ENCODE measurements at places on chromosomes 3 and 15.

DNA sequence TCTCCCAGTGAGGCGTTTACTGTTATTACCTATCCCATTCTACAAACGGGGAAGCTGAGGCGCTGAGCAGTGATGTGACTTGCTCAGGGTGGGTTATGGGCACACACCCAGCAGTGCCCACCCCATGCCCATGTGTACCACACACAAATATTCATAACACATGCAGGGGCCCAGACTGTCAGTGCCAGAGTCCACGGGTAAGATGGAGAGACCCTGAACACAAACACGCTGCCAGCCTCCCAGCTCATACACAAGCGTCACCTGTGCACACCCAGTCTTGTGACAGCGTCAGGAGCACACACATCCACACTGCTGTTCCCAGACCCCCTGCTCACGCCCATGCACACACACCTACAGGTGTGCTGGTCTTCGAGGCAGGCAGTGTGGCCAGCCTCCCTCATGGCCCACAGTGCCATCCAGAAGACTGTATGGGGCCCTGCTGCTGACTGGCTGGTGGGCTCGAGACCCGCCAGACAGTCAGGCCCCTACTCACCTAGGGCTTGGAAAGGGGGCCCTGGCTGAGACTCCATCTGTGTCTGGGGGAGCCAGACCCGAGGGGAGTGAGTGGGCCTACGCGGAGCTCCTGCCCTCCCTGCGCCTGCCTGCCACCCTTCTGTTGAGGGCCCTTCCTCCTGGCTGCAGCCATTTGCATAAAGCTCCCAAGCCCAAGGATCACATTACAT, 39.4 kb downstream of the DNAJB8 start:
- DNase-seq = no peak

DNA sequence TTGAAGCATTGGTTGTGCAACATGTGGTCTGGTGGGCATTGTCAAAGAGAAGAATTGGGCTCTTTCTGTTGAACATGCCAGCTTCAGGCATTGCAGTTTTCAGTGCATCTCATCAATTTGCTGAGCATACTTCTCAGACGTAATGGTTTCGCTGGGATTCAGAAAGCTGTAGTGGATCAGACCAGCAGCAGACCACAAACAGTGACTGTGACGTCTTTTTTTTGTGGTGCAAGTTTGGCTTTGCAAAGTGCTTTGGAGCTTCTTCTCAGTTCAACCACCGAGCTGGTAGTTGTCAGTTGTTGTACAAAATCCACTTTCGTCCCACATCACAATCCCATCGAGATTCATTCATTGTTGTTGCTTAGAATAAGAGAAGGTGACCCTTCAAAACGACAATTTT, 84.5 kb downstream of the NPAP1 start:
- no peak for DNase-seq

DNA sequence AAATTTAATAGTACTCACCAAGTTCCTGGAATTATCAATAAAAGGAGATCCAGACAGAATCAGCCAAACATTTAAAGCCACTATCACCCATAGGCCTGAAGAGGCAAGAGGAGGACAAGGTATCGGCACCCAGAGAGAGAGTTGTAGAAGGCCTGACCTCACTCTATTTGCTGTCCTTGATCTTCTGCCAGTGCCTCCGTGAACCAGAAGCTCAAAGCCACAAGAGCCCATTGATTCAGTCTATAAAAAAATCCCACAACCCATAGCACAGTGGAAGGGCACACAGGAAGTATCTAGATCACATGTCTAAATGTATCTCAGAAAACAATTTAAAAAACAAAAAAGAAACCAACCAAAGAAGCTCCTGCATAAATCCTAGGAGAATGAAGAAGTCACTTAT, 68.6 kb upstream of the FAM174B start:
- no peak for DNase-seq

- DNase-seq = no peak
Measured at GRCh38 chr15:46856839-46857502, 860.3 kb upstream of the SEMA6D start.

GRCh38 chr3:142624341-142625152, 28.4 kb downstream of the PLS1 start:
- DNase-seq = no peak

GRCh38 chr15:38564557-38565286, at the start of gene RASGRP1:
Gene RASGRP1, minus strand, starts transcription at chr15:38564814. Its CDS starts 186 bp downstream, at chr15:38564628.
- DNase-seq = peak; percentile 70

- no peak for DNase-seq
Measured at GRCh38 chr3:30303770-30304169, 302.6 kb upstream of the TGFBR2 start.

DNA sequence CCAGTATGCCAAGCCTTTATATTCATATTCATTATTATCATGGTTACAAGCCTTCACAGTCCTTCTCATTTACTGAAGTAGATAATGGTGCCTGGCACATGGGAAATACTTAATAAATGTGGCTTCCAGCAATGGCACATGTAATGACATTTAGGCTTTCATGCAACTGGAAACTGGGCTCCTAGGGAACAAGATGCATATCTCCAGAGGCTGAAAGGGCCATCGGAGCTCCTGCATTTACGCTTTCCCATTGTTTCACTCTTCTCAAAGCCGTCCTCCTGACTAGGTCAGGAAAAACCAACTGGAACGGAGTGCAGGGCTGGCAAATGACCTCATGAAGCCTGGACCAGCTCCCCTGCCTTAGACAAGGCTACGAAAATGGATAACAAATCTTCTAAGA, 474.9 kb downstream of the MAGI1 start:
- no peak for DNase-seq

DNA sequence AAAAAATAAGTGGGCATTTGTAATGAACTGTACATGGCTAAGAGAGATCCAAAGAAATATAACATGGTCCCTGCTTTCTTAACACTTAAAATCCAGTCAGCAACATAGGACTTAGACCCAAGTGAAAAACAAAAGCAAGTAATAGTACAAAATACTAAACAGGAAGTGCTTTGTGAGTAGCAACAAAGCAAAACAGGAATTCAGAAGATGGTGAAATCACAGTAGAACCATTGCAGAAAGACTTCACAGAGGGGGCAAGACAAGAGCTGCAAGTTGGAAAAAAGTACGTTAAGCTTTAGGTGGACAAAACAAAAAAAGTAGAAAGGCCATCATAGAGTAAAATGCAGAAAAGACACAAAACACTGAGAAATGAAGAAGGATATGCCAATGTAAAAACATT, 116.0 kb downstream of the TBC1D5 start:
- no peak for DNase-seq

GRCh38 chr3:10411598-10412332, 90.9 kb upstream of the SEC13 start:
- no peak for DNase-seq

DNA sequence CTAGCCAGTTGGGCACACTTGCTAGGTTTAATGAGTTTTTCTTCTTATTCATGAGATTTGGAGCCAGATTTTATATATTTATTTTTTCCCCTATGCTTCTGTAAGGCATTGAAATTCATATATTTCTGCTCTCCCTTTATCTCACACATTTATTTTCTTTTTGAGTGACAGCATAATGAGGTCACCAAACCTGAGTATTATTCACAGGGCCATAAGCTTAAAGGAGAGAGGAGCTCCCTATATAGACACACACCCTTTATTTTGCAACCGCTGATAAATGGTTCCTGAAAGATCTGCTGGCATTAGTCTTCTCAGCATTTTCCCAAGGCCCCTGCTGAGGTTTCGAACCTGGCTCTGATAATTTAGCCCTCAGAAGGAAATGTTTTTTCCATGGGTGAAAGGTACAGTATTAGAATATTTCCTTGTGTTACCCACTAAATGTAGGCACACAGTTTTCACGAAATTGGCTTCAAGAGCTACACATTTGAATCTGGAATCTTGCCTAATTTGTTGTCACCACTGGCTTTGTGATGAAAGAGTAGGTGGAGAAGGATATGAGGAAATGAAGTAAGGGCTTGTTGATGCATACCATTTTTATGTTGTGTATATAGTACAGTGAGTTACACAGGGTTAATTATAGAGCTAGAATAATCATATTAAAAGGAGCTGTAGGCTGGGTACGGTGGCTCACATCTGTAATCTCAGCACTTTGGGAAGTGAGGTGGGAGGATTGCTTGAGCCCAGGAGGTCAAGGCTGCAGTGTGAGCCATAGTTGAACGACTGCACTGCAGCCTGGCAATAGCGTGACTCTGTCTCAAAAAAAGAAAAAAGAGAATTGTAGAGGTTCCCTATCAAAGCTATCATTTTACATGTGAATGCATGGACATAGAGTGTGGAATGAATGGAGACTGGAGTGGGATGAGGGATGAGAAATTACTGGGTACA, 6.5 kb downstream of the KLHL18 start:
- DNase-seq = no peak

DNA sequence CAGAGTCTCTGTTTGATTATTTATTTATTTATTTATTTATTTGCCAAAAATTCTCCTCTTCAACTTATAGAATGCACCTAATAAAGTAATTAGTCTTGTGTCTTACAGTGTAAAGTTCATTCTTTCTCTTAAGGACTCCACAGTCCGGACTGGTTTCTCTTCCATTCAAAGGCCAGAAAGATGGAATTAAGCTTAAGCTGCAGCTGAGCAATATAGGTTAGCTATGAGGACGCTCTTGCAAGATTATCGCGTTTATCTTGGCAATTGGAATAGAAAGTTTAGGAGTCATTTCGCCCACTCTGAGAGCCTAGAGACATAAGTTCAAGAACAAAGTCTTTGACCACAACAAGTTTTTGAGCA, 15.0 kb downstream of the TAGLN3 start:
- no peak for DNase-seq

- DNase-seq = no peak
Measured at GRCh38 chr3:137194301-137194700, 236.5 kb downstream of the IL20RB start.

DNA sequence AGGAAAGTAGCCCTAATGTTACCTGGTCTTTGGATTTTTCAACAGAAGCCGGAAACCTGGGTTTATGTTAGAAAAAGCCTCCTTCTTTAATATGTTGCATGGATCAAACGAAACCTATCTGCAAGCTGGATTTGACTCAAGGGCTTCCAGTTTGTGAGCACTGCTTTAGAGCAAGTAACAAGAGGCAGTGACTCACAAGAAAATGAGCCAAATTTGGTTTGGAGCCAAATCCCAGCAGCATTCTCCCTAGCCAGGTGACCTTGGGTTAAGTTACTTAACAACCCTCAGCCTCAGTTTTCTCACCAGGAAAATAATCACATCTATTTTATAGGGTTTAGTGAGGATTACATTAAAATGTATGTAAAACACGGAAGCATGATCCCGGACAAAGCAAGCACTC, 215.2 kb upstream of the PRICKLE2 start:
- peak; percentile 67 for DNase-seq

GRCh38 chr15:77516786-77517185, 96.1 kb downstream of the HMG20A start:
- DNase-seq = no peak

GRCh38 chr3:56655709-56656108, 27.4 kb downstream of the TASOR start:
- DNase-seq = peak; percentile 2

DNA sequence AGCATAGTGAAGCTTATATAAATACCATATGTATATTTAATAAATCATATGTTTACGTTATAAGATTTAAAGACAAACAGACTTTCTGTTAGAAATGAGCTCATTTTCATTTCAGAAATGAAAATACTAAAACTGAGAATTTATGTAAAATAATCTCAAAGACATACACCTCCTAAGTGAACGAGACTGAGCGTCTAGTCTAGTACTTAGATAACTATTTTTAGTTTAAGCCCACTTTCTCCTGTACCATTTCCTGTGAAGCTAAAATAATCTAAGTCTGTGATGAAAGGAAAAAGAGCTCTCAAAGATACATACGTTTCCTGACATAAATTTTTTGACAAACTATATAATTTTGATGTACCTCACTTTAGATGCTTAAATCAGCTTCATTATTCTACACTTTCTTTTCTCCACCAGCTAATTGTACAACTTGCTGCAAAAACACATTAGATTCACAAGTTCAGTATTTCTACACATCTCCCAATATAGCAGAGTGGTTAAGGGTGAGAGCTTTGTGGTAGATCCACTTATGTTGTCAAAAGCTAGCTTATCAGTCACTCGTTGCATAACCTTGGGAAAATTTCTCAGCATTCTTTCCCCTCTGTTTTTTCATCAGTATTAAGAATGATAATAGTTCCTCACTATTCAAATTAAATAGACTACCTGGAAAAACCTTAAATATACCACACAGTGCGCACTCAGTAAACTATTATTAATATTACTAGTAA, 703.0 kb downstream of the PLOD2 start:
- DNase-seq = no peak

DNA sequence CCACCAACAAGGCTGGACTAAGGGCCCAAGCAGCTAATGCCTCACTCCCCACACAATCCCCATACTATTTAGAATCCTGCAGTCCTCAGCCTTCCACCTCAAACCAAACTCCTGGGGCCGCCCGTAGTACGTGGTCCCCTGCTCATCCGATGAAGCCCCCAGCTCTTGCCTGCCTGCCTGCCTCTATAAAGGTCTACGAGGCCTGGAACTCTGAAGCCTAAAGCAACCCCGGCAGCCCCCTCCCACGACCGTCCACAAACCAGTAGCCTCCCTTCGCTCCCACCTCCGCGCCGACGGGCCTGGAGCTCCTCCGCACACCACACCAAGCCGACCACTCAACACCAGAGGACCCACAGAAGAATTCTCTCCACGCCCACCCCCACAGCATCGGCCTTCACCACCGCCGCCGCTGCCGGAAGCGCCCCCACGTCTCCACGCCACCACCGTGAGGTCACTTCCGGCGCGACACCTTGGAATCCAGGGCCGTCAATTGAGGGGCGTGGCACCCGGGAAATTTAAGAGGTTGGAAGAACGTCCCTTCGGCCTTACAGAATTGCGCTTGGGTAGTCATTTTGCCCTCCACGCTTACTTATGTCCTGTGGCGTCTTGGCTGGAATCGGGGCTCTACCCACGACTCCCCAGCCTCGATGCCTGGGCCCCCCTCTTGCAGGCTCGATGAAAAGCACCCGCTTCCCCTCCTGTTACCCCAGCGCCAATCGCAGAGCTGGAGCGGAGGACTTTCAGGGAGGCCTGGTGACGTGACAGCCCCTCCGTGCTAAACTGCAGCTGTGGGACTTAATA, at the start of gene EDC3:
EDC3 (minus strand) TSS at position 428 of the 801 bp plus-strand sequence. CDS start 20,900 bp downstream, outside the sequence.
- DNase-seq = peak; percentile 88

DNA sequence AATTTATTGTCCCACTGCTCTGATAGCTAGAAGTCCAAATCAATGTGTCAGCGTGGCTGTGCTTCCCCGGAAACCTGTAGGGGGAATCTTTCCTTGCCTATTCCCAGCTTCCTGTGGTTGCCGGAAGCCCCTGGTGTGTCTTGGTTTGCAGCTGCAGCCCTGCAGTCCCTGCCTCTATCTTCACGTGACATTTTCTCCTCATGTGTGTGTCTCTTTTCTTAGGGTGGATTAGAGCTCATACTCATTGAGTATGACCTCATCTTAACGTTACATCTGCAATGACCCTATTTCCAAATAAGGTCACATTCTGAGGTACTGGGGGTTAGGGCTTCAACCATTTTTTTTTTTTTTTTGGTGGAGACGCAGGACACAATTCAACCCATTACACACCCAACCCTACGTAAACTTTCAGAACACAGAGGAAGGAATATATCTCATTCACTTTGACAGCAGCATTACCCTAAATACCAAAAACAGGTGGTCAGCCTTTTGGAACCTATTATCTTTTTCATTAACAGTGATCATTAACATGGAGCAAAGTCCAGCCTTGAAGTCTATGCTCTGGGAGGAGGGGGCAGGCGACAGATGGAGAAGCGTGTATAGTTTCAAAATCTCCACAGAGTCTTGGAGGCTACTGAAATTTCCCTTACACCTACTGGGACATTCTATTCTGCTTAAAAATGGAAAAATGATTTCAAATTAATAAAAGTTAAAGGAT, 88.6 kb downstream of the RYK start:
- peak; percentile 4 for DNase-seq

GRCh38 chr3:29554566-29554965, 273.7 kb downstream of the RBMS3 start:
- DNase-seq = no peak
